ENCODE measurements at places on chromosomes 7 and 10. TPM values are rescaled to one million over a fixed set of nuclear protein-coding genes. Genes with fewer than 3 reads are reported as not detected.

DNA sequence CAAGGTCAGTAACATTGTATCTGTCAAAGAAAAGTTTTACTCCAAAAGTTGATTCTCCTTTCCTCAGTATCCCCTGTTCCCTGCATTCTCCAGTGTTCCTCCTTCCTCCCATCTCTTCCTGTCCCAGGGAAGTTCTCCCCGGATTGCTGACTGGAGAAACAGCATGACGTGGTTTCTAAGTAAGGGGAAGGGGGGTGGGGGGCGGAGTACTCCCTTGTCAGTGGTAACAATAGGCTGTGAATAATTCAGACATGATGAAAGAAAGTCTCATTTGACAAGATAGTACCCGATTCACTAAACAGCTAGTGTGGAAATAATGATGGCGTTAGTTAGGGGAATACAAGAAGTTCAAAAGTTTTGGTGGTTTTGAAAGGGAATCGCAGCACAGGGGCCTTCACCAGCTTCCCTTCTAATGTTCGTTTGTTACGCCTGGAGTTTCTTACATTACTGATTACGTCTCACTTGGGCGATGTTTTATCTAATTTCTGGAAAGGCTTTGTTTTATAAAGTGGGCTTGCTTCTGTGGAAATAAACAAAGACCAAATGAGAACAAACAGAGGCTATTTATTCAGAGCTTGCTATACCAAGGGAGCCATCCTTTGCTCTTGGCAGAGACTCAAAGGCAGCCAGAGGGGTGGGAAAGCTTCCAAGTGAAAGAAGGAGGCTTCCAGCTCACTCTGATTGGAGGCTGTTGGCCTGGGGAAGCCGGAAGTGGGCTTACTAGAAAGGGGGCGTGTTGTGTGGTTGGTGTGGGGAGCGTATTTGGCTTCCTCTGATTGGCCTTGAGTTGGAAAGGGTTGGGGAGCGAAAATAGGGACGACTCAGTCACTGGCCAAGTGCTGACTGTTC lies 453.7 kb downstream of the SDK1 start:
- no peaks in the 10 kb centered on the region for H3K36me3 ChIP-seq
- peaks cover 13% of the 10 kb centered on the region for H3K4me1 ChIP-seq
- no peak for DNase-seq

GRCh38 chr10:123563994-123564393 lies 102.2 kb upstream of the GPR26 start:
- no peaks in the 10 kb centered on the region for H3K4me1 ChIP-seq
- no peak overlapping the region for H3K4me3 ChIP-seq
- peaks cover 42% of the 10 kb centered on the region for H3K27me3 ChIP-seq
- no peaks in the 10 kb centered on the region for H3K36me3 ChIP-seq
- H3K27ac ChIP-seq = no peak overlapping the region
- no peak for DNase-seq

DNA sequence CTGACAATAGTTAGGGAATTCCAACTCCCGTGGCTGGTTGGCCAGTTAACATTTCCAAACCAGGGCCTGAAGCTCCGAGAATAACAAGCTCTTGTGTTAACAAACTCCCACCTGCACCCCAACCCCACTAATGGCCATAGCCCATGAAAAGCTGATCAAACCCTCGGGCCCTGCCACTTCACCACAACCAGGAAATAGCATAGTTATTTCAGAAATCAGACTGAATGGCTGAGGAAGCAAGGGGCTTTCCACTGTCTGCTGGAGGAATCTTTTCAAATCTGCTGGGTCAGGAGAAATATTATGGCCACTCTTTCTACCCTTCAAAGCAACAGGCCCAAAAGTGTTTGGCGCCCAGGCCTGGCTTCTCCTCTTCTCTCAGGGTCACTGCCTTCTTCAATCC lies 145.6 kb downstream of the GLCCI1 start:
- no peak for DNase-seq
- no peak overlapping the region for H3K4me3 ChIP-seq
- no peaks in the 10 kb centered on the region for H3K36me3 ChIP-seq
- no peak overlapping the region for H3K27ac ChIP-seq
- H3K4me1 ChIP-seq = peaks cover 2% of the 10 kb centered on the region
- no peaks in the 10 kb centered on the region for H3K27me3 ChIP-seq

HIP1 gene
- total RNA-seq = 33.9 TPM

- peak within 1 kb of the TSS; percentile 100 for H3K27ac ChIP-seq
- peak within 1 kb of the TSS; percentile 94 for H3K4me3 ChIP-seq
- peaks cover 45% of the 10 kb centered on the region for H3K4me1 ChIP-seq
- H3K27me3 ChIP-seq = no peaks in the 10 kb centered on the region
- H3K36me3 ChIP-seq = no peaks in the 10 kb centered on the region
These were observed at the start of gene IGF2BP3 for GRCh38 chr7:23470330-23471105. Gene IGF2BP3 (minus strand): TSS chr7:23470491. CDS start chr7:23470110, 381 bp downstream.

DNA sequence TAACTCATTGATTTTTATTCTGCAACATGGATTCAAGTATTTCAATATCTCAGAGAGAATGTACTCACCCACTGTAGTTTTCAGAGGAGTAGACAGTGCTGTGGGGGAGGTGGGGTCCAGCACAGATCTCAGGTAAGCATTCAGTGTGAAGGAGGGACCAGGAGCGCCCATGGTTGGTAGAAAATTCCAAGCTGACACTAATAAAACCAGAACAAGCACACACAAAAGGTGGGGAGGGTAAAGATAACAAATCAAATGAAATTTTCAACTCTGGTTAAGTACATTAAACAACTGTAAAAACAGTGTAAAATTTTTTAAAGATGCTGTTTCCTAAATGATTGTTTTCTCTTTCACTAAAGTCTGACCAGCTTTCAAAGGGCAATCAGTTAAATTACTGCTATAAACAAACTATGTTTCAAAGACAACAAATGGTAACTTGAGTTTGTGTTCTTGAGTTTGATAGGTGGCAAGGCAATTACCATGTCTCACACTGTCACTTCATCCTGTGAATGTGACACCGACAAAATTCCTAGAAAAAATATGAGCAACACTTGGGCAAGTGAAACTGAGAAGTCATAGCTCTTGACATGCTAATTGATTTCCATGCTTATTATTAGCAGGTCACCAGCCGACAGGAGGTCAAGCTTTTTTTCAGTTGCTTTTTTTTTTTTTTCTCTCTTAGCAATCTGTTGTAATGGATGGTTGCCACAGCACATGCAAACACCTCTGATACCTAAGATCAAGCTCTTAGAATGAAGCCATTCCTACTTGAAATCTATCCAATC lies 205.8 kb upstream of the SLC26A5 start:
- H3K36me3 ChIP-seq = peaks cover 5% of the 10 kb centered on the region
- DNase-seq = no peak
- peaks cover 2% of the 10 kb centered on the region for H3K27me3 ChIP-seq
- H3K4me3 ChIP-seq = no peak overlapping the region
- H3K4me1 ChIP-seq = peaks cover 3% of the 10 kb centered on the region

GRCh38 chr10:128859738-128860386 lies 607.2 kb upstream of the MGMT start:
- H3K27me3 ChIP-seq = peaks cover 1% of the 10 kb centered on the region
- peaks cover 4% of the 10 kb centered on the region for H3K4me1 ChIP-seq

DNA sequence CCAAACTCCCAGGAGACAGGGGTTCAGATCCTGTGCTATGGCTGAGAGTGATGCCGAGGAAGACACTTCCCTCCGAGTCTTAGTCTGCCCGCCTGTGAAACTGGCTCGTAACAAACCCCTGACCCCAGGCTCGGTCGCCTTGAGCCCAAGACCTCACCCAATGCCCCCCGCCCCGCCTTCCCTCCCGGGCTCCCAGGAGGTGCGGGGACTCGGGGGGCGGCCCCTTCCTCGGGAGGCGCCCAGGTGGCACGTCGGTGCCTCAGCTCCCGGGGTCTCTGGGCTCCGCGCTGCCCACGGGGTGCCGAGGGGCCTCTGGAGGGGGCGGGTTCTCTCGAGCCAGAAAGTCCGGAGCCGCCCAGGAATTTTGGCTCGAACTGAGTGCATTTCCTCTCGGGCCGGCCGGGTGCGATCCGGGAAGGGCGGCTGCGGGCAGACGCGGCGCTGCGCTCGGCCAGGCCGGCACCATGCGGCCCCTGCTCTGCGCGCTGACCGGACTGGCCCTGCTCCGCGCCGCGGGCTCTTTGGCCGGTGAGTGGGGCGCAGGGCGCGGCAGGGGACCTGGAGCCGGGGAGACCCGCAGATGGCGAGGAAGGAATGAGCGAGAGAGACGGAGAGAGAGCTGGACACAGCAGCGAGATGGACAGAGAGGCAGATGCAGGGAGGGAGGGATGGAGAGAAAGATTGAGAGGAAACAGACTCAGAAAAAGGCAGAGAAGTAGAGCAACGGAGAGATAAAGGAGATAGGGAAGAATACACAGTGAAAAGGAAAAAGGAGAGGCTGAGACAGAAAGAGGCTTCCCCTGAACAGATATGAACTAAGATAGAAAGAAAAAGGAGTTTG lies at the start of gene PLAC9:
TSS of gene PLAC9 (plus strand) at position 432 of the 841 bp plus-strand sequence. CDS start at position 465, 33 bp downstream.
- H3K27ac ChIP-seq = peak within 1 kb of the TSS; percentile 90
- peaks cover 26% of the 10 kb centered on the region for H3K4me1 ChIP-seq
- H3K27me3 ChIP-seq = peaks cover 13% of the 10 kb centered on the region
- H3K36me3 ChIP-seq = no peaks in the 10 kb centered on the region
- peak within 1 kb of the TSS; percentile 80 for H3K4me3 ChIP-seq

DNA sequence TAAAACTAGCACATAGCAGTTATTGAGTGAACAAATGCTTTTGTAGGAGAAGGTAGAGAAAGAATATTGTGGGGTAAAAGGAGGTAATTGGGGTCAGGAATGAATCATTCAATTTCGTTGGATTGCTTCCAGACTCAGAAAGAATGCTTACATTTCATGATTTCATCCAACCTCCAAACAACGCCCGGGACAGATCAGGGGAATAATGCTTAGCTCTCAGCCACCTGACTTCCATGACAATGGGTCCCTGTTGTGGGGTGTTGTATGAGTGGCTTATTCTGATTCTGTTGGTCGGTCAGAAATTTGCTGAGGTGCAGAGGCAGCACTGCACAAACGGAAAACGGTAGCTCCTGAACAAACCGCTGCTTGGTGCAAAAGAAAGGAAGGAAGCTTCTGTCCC lies 24.0 kb upstream of the INPP5F start:
- H3K36me3 ChIP-seq = no peaks in the 10 kb centered on the region
- no peaks in the 10 kb centered on the region for H3K27me3 ChIP-seq
- H3K27ac ChIP-seq = no peak overlapping the region
- H3K4me1 ChIP-seq = peaks cover 7% of the 10 kb centered on the region
- no peak overlapping the region for H3K4me3 ChIP-seq
- no peak for DNase-seq

- peaks cover 34% of the 10 kb centered on the region for H3K4me1 ChIP-seq
- H3K4me3 ChIP-seq = no peak overlapping the region
- no peaks in the 10 kb centered on the region for H3K27me3 ChIP-seq
- DNase-seq = no peak
These were observed 6.1 kb downstream of the NAMPT start for GRCh38 chr7:106278695-106279094.

RELN gene
- total RNA-seq = 9.7 TPM

DNA sequence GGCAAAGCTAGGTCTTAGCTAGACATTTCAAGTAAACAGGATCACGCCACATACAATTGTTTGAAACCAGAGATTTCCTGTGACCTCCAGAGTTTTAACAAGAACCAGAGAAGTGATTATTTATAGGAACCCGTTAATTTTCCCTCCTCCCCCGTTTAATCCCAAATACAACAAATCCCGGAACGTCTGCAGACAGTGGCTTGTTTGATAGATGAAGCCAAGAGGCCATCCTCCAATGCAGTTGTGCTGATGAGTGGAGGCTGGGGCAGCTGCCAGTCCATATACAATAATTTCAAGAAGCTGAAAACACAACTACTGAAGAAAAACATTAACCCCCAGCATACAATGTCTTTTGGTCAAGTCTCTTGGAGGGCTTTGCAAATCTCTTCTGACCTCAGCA lies 971.6 kb upstream of the ZNF722 start:
- no peak overlapping the region for H3K27ac ChIP-seq
- DNase-seq = no peak
- H3K36me3 ChIP-seq = peaks cover 10% of the 10 kb centered on the region
- no peak overlapping the region for H3K4me3 ChIP-seq
- no peaks in the 10 kb centered on the region for H3K4me1 ChIP-seq

DNA sequence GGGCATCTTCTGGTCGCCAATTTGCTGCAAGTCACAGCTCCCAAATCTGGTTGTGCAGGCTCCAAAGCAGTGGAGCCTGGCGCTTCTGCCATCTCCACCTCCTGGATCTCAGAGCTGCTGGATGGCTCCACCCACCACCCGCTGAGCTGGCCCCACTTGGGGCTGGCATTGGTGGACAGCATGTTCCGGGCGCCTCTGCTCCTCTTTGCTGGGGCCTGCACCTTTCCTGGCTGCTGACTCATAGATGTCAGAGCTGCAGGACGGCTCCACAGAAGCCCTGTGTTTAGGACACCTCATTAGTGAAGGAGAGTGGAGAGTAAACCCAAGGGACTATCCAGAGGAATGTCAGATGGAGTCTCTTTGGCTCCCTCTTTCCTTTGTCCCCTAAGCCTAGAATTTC lies 27.4 kb downstream of the MAPK8 start:
- no peaks in the 10 kb centered on the region for H3K27me3 ChIP-seq
- DNase-seq = no peak
- no peak overlapping the region for H3K27ac ChIP-seq

DNA sequence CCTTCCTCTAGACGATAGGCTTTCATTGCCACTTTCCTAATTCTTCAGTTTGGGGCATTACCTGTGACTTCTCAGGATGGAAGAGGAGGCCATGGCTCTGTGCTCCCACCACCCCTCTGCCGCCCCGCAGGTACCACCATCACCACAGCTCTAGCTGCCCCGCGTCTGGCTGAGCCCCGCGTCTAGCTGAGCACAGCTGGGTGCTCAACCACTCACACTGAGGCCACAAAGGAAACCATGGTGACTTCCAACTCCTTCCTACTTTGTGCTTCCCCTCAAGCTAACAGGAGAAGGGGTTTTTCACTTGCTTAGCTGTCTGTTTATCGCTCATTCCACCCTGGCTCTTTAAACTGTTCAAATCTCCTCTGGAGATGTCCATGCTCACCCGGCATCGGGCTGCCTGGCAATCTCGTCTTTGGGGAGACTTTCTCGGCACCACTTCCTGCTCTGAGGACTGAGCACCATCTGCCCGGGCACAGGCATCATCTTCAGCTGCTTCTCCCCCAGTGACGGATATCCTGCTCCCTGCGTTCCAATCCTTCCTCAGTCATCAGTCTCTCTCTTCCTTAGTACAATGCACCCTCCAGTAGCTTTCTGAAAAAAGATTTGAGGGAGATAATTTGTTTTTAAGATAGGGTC lies 59.4 kb downstream of the MAD1L1 start:
- peaks cover 9% of the 10 kb centered on the region for H3K36me3 ChIP-seq
- H3K27ac ChIP-seq = peak overlapping the region; percentile 72
- peaks cover 51% of the 10 kb centered on the region for H3K4me1 ChIP-seq
- no peak overlapping the region for H3K4me3 ChIP-seq
- no peaks in the 10 kb centered on the region for H3K27me3 ChIP-seq
- DNase-seq = no peak

- peaks cover 33% of the 10 kb centered on the region for H3K4me1 ChIP-seq
- H3K27ac ChIP-seq = no peak overlapping the region
- no peaks in the 10 kb centered on the region for H3K36me3 ChIP-seq
- no peak for DNase-seq
These were observed 3.2 kb upstream of the EGR2 start for GRCh38 chr10:62819141-62819920.
